ENCODE measurements at places on chromosomes 16 and 17. TPM values are rescaled to one million over a fixed set of nuclear protein-coding genes. Genes with fewer than 3 reads are reported as not detected.

GRCh38 chr17:29096094-29096493 is 53.2 kb downstream of the PIPOX start:
- no peak for DNase-seq
- H3K27me3 ChIP-seq, result no peaks in the 10 kb centered on the region
- peaks cover 4% of the 10 kb centered on the region for H3K4me1 ChIP-seq
- H3K4me3 ChIP-seq, result no peak overlapping the region

Gene ZSCAN10
- 0.37 TPM for total RNA-seq

Gene UMOD
- not detected for total RNA-seq

Gene KRTAP4-4
- not detected for total RNA-seq

GRCh38 chr17:39963829-39964228 is 1.0 kb downstream of the GSDMA start:
- DNase-seq, result no peak
- H3K36me3 ChIP-seq, result no peaks in the 10 kb centered on the region
- peaks cover 7% of the 10 kb centered on the region for H3K27me3 ChIP-seq
- peak overlapping the region; percentile 6 for H3K4me3 ChIP-seq

Gene C16orf86
- 5.6 TPM for total RNA-seq

Gene DNAI2
- 1.6 TPM for total RNA-seq

- peaks cover 17% of the 10 kb centered on the region for H3K27me3 ChIP-seq
- DNase-seq, result no peak
- H3K36me3 ChIP-seq, result no peaks in the 10 kb centered on the region
- H3K27ac ChIP-seq, result no peak overlapping the region
- H3K4me3 ChIP-seq, result no peak overlapping the region
Measured at GRCh38 chr17:6517062-6517461, 39.3 kb downstream of the PITPNM3 start.

DNA sequence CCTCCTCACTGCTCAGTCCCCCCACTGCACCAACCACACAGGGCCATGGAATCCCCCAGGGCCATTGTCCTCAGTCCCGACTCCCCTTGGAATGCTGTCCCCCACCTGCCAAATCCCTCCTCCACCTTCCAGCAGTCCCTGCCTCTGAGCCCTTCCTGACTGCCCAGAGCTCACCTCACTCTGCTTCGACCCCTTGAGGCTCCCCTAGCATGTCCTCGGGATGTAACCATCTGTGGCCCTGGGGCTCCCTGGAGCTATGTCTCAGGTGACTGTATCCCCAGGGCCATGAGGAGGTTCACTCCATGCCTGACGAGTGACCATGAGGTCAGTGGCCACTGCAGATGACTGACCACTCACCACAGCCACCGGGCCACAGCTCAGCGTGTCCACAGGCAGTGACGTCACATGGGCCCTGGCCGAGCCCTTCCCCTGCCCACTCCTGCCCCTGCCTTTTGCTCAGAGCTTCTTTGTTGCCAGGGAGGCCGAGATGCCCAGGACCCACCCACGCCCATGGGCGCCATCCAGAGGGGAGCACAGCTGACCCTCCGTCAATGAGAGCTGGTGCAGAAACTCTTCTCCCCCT is 7.7 kb upstream of the PIEZO1 start:
- DNase-seq, result no peak
- H3K4me3 ChIP-seq, result peak overlapping the region; percentile 50
- peak overlapping the region; percentile 75 for H3K27ac ChIP-seq
- H3K36me3 ChIP-seq, result no peaks in the 10 kb centered on the region

DNA sequence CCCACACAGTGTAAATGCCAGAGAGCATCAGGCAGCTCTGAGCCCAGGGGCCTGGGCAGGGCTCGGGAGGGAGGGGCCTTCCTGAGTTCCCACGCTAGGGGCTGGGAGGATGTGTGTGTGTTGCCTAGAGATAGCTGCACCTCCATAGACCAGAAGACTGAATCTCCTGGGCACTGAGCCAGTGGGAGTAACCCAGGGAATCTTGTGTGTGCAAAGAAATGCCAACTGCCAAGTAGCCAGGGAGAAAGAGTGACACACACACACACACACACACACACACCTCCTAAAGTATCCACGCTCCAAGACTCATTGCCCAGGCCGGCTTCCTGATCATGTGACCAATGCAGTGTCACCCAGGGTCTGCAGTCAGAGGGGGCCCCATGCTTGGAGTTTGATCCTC is 166.2 kb upstream of the RPL38 start:
- H3K4me3 ChIP-seq, result no peak overlapping the region
- peaks cover 2% of the 10 kb centered on the region for H3K4me1 ChIP-seq
- DNase-seq, result no peak
- peaks cover 16% of the 10 kb centered on the region for H3K27me3 ChIP-seq

GRCh38 chr17:79420318-79421243 is 190.3 kb downstream of the RBFOX3 start:
- H3K27ac ChIP-seq, result no peak overlapping the region
- H3K36me3 ChIP-seq, result no peaks in the 10 kb centered on the region
- no peaks in the 10 kb centered on the region for H3K4me1 ChIP-seq
- H3K27me3 ChIP-seq, result no peaks in the 10 kb centered on the region

Gene CHTF8
- total RNA-seq, result 126 TPM

- H3K4me3 ChIP-seq, result no peak overlapping the region
- no peak for DNase-seq
- H3K36me3 ChIP-seq, result peaks cover 14% of the 10 kb centered on the region
- H3K27me3 ChIP-seq, result no peaks in the 10 kb centered on the region
Measured at GRCh38 chr16:81621496-81621895, 157.6 kb upstream of the PLCG2 start.

DNA sequence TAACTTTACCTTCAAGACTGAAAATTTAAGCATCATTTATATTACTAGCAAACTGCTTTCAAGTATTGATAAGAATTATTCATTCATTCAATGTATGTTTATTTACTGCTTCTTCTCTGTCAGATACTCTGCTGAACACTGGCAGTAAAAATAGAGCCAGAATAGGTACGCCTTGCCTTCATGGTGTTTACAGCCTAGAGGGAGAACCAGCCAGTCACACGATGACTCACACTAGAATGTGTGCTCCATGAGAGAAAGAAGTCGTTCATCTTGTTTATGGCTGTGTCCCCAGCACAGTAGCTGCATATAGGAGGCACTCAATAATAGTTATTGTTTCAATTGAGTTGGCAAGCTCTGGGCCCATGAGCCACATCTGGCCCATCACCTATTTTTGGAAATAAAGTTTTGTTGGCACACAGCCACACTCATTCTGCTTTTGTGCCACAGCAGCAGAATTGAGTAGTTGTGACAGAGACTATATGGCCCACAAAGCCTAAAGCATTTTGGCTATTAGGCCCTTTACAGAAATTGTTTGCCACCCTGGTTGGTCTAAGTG is 84.2 kb downstream of the TMC6 start:
- peaks cover 10% of the 10 kb centered on the region for H3K4me1 ChIP-seq
- no peak for DNase-seq
- H3K36me3 ChIP-seq, result peaks cover 39% of the 10 kb centered on the region
- H3K27ac ChIP-seq, result no peak overlapping the region
- H3K4me3 ChIP-seq, result no peak overlapping the region
- H3K27me3 ChIP-seq, result no peaks in the 10 kb centered on the region

DNA sequence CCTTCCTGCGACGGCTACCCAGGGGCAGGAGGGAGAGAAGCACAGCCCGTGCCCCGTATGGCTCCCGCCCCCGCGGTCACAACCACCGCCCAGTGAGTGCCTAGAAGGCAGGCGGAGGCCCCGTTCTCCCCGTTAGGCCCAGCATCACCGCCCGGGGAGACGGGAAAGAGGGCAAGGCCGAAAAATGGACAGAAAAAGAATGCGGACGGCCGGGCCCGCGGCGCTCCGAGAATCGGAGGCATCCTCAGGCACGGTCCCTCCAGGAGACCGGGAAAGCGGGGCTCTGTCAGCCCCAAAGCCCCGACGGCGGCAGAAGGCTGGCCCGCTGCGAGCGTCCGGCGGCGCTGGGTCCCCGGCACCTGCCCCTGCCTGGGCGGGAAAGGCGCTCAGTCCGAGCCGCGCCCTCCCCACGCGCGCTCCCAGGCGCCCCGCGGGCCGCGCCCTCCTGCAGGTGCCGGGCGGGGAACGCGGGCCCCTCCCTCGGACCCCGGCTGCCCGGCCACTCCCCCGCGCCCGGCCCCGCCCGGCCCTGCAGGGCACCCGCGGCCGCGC is 407 bp downstream of the MCRIP1 start:
- no peak for DNase-seq
- H3K27me3 ChIP-seq, result no peaks in the 10 kb centered on the region
- peaks cover 21% of the 10 kb centered on the region for H3K4me1 ChIP-seq
- peaks cover 2% of the 10 kb centered on the region for H3K36me3 ChIP-seq

Gene ABCA8
- not detected for total RNA-seq

- peak overlapping the region; percentile 96 for H3K27ac ChIP-seq
- peak; percentile 80 for DNase-seq
- peaks cover 21% of the 10 kb centered on the region for H3K36me3 ChIP-seq
- H3K4me3 ChIP-seq, result peak overlapping the region; percentile 92
Measured at GRCh38 chr16:4415538-4416199, 727 bp downstream of the CORO7 start.

All from activated naive CD8-positive, alpha-beta T cell treated with anti-CD3 and anti-CD28 coated beads, Interleukin-2, amount 10 ng/mL, durations not matched to agents 7 days and 5 days (primary cell).